Inflammatory macrophage treated with lipopolysaccharide for 4 hours (primary cell): ENCODE measurements at places on chromosomes 5 and 9.
A peak's percentile ranks its signal among the peaks of the same experiment; 100 is the strongest.

GRCh38 chr9:124339603-124340146, 75.6 kb downstream of the PSMB7 start:
- no peak for DNase-seq

- peak; percentile 5 for DNase-seq
Observed at GRCh38 chr5:142357469-142358090, 32.8 kb upstream of the SPRY4 start.

GRCh38 chr9:110076894-110077725, 130.8 kb downstream of the C9orf152 start:
- DNase-seq, result no peak

DNA sequence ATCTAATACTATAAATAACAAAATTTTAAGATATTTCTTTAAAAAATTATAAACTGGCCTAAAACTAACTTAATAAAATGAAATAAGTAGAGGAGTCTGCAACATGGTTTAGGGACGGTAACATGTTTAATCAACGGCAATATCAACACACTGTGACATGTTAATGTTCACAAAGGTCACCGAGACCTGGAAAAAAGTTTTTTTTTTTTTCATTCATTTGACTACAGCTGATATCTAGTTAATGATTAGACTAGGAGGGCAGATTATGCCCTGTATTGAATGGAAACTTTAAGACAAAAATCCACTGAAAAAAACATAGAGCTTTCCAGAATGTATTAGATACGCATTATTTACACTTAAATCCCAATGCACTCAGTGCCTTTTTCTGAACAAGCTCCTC, 67.0 kb upstream of the CDK5RAP2 start:
- no peak for DNase-seq

GRCh38 chr9:132018957-132019405, 60.7 kb downstream of the MED27 start:
- DNase-seq, result no peak

DNA sequence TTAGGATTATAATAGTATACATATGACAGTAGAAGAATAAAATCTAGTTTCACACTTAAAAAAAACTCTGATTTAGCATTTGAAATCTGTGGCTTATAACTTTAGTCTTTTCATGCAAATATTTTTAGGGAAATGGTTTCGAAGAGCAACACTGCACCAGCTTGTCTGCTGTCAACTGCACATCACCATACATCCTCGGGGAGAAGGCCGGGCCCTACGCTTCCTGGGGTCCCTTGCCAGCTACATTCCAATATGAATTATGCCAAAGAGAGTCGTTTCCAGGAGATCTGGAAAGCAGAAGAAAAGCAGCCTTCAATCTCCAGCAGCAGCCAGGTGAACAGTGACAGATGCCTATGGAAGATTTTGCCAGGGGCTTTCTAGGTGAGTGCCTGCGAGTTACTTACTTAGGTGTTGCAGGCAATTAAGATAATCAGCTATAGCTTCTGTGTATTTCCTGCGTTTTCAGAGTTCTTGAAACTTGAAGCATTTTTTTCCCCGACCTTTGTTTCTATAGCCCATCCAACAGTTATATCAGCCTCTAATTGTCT, 166.8 kb downstream of the TRPM3 start:
- no peak for DNase-seq

GRCh38 chr9:37149666-37150308, 29.4 kb downstream of the ZCCHC7 start:
- peak; percentile 50 for DNase-seq

DNA sequence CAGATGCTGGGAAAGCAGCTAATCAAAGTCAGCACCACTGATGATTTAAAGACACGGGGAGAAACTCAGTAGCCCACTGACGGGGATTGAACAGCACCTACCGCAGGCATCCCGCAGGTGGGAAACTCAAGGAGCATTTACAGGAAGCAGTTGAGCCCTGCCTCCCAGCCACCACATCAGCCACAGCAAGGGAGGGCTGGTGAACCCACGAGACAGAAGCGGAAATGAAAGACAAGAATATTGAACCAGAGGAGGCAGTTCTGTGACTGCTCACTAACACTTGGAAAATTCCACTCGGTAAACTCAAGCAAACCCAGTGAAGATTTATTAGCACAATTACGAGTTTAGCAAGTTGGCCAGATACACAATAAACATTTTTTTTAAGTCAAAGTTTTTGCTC, 10.6 kb upstream of the FAM163B start:
- peak; percentile 35 for DNase-seq

DNA sequence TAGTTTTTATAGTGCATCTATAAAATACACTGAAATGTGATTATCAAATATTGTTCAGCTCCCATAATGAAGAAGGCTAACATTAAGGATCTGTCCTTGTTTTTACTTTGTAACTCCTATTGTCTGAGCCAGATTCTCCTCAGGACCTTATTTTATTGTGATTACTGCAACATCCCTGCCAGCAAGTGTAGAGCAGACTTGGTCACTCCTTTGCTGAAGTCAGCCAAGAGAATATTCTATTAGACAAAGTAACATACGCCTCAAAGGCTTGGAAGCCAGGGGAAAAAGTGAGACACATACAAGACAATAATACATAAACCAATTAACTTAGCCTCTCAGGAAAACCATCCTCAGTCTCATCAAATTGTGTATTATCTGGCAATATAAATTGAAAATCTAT, 269.6 kb downstream of the ARL15 start:
- DNase-seq, result no peak

DNA sequence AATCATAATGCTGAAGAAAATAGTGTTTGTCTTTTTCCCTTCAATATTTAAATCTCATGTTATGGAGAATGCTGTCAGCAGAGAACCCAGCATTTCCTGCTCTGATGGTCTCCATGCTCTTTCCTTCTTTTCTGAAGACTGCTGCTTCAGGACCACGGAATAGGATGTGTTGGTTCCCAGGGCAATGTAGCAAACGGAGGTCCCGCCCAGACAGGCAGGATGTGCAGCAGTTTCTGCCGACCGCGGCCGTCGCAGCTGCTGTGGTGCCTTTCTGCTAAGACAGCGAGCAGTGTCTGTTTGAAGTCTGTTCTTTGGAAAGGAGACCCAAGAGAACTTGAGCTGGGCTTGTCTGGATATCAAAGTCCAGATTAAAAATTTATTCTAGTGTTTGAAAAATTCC, 654.3 kb downstream of the CCDC171 start:
- no peak for DNase-seq

DNA sequence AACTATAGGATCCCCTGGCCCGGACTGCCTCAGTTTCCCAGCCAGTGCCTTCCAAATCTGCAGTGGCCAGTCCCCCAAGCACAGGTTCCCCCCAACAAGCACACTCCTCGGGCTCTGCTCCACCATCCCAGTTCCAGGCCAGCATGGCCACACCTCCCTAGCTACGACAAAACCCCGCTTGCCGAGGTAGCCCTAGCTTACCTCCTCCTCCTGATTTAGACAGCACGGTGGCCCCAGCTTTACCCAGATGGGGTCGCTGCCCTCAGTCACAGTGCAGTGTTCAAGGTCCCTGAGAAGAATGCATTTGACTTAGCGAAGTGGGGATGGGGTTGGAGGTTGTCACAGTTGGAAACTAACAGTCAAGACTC, 40.8 kb upstream of the GARNL3 start:
- DNase-seq, result no peak

GRCh38 chr5:8634219-8634618, 765.3 kb downstream of the MTRR start:
- no peak for DNase-seq

DNA sequence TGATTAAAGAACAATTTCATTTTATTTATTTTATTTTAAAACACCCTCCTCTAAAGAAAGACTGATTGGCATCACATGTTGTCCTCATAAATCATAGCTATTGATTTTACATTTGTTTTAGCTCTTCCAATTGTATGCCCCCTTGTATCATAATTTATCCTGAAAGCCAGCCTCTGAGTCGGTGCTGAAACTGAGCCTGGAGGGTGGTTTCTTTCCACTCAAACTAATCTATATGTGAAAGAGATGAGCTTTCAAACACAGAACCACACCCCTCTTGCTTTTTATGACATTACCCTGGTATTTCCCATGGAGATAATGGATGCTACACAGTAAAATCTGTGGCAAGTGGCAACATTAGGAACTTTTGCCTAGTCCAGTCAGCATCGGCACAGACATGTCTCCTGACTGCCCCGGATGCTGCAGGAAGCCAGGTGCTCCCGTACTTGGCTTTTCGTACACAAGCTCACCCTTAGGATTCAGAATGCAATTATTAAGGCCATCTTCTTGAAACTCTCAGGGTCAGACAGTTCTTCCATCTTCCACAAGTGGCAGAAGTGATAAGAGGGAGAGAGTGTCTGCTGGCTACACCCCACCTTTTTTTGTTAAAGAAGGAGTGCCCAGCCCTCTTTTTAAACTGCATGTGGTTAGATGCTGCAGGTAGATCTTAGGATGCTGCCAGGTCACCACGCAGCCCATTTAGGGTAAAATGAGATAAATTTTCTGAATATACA, 91.1 kb downstream of the SNCAIP start:
- no peak for DNase-seq

DNA sequence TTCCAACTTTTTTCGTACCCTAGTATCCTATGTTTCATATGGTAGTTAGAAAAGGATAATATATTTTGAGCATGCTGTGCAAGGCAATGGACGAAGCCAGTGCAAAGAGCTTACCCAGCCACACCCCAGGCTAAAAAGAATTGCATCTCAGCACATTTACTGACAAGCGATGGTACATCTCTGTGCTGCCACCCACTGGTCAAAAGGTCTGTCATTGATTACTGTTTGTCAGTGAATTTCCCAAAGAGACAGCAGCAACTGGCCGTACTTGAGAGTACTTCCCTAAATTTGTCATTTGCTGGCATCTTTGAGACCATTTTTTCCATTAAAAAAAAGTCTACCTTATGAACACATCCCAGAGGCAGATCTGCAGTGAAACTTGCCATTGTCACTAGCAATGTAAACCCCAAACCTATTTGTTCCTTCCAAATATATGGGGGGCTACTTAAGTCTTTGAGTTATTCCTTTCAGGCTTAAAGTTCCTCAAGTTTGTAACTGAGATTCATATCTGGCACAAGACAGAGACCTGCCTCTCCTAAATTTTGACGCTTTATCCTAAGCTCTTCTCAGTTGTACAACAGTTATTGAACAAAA, 184.3 kb downstream of the CTNND2 start:
- peak; percentile 62 for DNase-seq

DNA sequence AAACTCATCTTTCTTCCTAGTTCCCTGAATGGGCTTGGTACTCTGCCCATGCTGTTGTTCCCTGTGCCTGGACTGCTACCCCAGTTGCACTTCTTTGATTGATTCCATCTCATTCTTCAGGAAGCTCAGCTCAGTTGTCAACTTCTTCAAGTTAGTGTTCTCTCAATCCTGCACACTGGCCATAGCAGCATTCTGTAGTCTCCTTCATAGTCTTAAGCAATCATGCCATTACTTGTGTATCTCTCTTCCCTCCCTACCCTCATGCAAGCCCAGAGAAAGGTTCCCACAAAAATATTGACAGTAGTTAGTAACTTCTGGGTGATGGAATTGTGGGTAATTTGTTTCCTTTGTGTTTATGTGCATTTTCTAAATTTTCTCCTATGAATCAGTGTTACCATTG, 5.5 kb downstream of the KDM4C start:
- no peak for DNase-seq

DNA sequence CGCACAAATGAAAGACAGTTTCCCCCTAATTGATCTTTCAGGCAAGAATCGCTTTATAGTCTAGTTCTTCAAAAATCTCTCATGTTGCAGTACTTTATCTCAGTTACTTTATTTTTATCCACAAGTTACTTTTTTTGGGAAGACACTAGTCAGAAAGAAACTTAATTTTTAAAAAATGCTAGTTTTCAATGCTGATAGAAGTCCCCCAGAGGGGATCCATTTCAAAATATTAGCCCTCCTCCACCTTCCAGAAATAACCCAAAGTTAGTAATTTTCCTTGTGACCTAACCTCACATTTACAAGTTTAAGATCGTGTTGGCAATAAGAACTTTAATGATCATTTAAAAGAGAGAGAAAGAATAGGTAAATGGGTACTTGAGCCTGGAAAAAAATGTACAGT, 11.0 kb downstream of the C1QTNF3 start:
- DNase-seq, result no peak

GRCh38 chr9:77562019-77562748, 85.9 kb downstream of the GNA14 start:
- peak; percentile 84 for DNase-seq

DNA sequence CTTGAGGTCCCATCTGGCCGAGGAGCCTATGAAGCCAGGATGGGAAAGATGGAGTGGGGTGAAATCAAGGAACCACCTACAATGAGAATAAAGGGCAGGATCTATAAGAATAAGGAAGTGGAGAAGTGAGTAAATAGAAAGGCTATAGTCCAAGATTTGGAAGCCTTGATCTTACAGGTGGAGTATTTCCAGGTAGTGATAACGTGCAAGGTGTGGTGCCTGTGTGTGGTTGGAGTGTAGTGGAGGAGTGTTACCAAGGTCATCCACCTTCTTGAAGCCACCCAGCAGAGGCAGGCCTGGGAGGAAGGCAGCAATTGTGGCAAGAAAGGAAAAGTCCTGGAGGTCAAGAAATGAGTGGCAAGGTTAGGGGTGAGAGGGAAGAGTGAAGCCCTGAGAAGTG, 72.9 kb downstream of the IQGAP2 start:
- no peak for DNase-seq

DNA sequence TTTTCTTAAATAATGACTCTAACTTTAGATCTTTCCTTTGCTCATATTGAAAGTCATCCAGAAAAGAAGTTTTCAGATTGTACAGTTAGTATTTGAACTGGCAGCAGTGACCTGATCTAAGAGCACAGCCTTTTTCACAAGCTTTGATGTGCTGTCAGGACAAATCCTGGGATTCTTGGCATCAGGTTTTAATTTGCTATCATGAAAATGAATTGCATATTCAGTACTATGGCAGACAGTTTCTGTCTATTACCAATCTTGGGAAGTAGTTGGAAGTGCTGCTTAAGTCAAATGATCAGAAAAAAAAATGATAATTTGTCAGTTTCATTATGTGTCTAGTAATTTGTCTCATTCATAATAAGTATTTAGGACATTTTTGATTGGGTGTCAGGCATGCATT, 925.6 kb upstream of the ARRDC3 start:
- no peak for DNase-seq

DNA sequence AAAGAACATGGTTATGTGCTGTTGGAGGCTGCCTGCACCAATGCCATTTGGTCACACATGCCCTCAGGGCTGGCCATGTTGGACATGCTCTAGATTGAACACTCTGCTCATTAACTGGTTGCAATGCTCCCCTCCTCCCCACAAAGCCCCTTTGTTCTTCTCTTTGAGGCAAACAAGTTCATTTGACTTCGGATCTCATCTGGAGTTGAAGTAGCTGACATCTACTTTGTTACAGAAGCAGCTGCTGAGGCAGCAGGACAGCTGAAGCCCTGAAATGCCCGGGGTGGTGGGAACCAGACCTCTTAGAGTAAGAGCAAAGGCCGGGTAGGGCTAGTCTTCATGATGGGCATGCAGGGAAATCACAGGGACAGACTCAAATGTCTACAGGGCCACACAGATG, 123.5 kb downstream of the APBA1 start:
- DNase-seq, result no peak

GRCh38 chr5:128905568-128906110, 59.6 kb upstream of the SLC27A6 start:
- peak; percentile 52 for DNase-seq
